ENCODE measurements at places on chromosomes 5 and 9.

DNA sequence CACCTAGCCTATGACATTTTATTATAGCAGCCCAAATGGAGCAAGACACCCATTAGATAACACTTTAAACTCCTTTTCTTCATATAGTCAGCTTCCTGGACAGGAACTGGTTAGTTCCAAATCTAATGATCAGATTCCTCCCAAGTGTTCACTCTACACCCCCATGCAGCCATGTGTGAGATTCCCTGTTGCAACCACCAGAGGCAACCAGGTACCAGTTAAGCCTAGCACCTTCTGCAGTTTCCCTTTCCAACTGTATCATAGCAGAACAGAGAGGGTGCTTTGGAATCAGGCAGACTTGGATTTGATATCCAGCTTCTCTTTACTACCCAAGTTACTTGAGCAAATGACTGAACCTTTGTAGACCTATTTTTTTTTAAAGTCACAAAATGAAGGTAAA is 296.6 kb upstream of the PCSK5 start:
- DNase-seq: no peak

DNA sequence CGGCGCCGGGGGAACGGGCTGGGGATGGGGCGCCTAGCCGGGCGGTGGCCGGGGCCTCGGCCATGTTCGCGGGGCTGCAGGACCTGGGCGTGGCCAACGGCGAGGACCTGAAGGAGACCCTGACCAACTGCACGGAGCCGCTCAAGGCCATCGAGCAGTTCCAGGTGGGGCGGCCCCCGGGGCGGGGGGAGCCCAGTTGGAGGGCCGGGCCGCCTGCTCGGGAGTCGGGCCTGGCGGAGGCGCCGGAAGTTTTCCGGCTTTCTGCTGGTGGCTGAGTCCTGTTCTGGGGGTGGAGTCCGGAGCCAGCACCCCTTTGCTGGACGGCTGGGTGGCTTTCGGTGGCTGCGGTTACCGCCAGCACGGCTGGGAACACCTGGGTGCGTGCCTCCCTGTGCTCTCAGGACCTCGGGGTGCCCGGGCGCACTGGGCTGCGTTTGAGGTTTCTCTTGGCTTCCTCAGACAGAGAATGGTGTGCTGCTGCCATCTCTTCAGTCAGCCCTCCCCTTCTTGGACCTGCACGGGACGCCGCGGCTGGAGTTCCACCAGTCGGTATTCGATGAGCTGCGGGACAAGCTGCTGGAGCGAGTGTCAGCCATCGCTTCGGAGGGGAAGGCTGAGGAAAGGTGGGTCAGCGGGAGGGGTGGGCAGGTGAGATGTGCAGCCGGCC is 454 bp downstream of the NELFB start:
- no peak for DNase-seq

DNA sequence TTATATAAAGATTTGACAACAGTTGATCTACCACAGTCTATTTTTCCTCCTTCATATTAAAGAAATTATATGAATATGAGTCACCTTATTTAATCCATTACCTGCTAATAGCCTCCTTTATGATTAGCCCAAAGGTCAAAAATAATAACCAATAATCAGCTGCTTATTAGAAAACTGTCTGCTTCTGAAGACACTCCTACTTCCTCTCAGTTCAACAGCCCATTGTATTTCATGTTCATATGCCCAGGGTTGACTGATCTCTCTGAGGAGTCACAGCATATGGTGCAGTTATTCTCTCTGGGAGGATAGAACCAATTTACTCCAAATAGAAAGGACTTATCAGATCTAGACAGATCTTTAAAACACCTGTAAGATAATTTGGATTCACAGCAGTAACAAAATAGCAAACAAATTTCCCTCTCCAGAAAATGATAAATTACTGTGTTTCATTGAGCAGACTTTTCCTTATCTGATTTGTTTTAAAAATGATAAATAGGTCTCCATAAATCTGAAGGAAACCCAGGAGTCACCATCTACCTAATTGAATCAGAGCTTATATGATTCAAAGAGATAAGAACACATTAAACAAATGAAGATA is 180.4 kb upstream of the ITGA1 start:
- DNase-seq: no peak

- DNase-seq: no peak
Measured at GRCh38 chr9:99590410-99590809, 231.3 kb upstream of the NR4A3 start.

GRCh38 chr5:83368319-83368718 is 103.2 kb upstream of the VCAN start:
- no peak for DNase-seq

- DNase-seq: no peak
Measured at GRCh38 chr5:87551911-87552310, 139.2 kb upstream of the CCNH start.

DNA sequence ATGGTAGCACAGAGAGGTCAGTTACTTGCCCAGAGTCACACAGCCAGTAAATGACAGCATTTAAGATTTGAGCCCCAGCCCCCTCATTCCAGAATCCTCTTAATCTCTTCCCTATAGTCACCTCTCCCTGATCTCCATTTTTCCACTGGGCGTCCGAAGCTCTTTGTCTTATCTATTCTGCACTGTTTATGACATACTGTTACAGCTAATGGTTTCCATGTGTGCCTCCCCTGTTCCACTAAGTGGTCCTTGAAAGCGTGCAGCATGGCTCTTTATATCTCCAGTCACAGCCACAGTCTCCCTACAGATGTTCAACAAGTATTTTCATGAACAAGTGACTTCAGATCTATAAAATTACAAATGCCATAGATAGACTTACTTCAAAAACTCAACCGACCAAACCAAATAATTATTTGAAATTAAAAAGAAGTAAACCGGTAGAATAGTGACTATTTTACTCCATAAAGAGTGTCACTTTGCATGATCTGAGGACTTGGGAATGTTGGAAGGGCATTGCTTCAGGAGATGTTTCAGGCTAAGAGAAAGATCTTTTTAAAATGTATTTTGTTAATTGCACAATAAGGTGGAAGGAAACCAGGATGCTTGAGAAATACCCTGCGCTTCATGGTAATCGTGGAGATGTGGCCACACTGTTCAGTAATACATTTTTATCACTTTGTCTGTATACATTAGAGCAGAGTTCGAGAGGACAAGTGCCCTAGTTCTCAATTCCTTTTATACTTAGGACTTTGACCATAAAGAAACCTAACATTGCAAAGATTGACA is 237.2 kb downstream of the FBXL7 start:
- no peak for DNase-seq

DNA sequence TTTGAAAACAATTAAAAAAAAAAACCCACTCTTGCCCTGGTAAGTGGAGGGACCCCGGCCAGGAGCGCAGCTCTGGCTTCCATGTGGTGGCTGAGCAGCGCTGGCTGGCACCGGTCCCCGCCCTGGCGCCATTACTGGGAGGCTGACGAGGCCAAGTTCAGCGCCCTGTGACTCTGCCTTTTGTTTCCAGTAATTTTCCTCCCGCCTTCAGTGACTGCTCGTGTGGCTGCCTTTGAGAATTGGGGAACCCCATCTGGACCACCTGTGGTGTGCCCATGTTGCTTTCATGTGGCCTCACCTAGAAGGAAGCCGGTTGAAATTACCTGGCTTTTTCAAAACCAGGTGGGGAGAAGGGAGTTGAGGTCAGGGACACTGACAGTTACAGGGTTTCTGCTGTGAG is 136.1 kb downstream of the GAPVD1 start:
- DNase-seq: no peak

DNA sequence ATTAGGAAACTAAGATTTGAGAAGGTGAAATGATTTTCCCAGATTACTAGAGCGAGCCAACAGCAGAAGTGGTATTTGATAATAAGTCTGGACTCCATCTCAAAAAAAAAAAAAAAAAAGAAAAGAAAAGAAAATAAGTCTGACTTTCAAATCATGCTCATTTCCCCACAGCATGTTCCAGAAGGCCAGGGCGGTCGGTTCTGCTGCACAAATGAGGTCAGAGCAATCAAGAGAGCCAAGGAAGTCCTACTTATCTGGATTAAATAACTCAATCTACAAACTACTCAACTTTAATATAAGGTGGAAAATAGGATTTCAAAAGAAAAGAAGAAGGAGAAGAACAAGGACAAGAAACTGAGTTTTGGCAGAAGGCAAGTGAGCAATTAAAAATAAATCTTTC is 130.4 kb upstream of the RASA1 start:
- no peak for DNase-seq

DNA sequence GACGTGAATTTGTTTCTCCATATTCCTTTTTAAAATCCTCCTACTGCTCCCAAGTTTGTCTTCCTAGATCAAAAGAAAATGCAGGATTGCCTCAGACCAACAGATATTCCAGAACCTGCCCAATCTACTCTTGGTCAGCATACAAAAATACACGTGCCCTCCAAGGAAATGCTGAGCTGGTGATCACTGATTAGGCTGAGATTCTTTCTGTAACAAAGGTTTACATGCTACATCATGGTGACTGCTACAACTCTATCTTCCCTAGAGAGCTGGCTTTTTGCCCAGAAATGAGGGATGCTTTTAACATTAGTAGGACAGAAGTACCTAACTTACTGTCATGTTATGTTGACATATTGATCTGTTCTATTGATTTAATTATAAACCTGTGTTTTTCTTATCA is 35.5 kb downstream of the OR2Y1 start:
- no peak for DNase-seq

DNA sequence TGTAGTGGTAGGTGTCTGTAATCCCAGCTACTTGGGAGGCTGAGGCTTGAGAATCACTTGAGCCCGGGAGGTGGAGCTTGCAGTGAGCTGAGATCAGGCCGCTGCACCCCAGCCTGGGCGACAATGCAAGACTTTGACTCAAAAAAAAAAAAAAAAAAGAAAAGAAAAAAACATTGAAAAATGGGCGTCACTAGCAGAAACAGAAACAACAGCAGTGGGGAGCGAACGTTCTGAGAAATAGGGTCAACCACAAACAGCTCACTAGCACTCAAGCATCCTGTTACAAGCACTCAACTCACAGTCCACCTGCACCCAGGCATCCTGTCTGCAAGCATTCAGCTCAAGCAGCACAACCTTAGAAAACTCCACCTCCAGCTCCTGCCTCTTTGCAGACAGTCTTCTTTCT is 17.2 kb downstream of the TRIM14 start:
- DNase-seq: peak; percentile 52

DNA sequence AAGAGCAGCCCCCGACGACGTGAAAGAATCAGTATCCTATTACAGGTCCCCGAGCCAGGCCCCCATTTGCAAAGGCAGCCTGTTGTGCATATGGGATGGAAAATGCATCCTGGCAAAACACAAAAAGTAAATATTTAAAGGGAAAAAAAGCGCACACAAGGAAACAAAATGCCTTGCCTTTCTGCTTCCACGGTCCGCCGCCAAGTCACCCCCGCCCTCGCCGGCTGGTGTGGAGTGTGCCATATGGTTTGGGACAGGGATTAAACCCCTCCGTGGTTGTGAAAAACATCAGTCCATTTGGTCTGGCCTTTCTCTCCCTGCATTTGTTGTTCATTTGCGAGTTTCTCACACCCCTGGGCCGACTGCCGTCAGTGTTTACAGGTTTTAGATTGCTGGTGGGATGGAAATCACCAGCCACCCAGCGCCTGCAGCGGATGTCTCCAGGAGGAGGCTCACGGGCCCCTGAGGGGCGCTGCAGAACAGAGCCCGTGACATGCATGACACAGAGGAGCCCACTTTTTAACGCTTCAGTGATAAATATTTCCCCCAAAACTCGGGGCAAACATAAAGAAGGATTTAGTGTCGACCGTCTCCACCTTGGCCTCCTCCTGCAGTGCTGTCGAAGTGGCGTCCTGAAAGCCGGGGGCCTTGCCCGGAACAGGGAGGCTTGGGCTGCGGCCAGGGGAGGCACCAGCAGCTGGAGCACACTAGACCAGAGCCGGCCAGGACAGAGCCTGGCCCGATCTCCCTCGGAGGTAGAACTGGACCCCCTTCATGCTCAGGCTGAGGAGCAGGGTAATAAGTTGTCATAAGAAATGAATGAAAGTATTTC is 161.5 kb downstream of the HSD17B3 start:
- no peak for DNase-seq

DNA sequence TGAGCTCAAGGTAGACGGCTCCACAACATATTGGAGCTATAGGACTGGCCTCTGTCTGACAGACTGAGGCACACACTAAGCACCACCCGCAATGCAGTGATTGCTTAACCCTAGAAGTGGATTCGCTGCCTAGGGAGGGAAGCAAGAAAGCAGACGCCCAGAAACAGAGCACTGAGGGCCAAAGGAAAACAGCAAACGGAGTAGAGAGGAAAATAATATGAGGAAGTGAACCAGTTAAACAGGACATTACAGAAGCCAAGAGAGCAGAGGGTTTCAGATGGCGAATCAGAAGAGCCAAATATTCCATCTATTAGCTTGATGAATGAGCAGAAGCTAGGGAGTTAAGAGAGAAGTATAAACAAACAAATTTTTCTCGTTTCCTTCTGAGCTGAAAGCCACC is 139.2 kb upstream of the LHFPL2 start:
- DNase-seq: no peak

DNA sequence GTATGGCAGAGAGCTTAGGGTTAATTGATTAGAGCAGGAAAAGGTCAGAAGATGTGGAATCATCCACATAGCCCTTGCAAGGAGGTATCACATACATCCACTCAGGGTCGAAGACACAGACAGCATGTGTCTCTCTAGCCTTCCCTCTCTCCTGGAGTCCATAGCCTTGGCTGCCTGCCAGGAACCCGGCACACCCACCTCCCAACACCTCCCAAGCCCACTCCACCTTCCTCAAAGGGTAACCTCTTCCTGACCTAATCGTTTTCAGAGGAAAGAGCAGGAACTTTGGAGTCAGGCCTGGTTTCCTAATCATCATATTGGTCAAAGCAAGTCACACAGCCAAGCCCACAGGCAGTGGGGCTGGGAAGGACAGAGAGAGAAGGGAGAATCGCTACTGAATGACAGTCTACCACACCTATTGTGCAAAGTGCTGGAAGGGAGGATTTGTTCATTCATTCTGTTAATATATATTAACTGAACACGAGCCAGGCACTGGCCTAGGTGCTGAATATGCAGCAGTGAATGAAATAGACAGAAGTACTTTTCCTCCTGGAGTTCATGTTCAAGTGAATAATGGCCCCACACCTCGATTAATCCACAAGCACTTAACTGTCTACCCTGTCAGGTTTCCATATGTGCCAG is 107.8 kb downstream of the KCNIP1 start:
- DNase-seq: no peak

- no peak for DNase-seq
Measured at GRCh38 chr5:128081111-128081851, 2.3 kb upstream of the SLC12A2 start.

DNA sequence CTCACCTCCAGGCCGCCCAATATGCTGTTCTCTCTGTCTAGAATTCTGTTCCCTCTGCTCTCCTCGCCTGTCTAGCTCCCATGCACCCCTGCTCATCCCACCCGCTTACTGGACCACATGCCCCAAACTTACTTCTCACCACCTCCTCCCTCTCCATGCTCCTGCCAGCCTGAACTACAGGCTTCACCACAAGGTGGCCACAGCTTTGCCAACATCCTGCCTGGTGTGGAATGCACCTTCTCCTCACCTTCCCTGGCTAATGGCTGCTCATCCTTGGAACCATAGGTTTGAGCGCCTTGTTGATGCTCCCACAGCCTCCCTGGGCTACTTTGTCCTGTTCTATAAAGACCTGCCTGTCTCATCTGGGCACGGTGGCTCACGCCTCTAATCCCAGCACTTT is 9.6 kb downstream of the LAMC3 start:
- no peak for DNase-seq

Measured in activated CD8-positive, alpha-beta memory T cell treated with anti-CD3 and anti-CD28 coated beads for 1 hour (primary cell).